ENCODE measurements at places on chromosomes 2 and 18. TPM values are rescaled to one million over a fixed set of nuclear protein-coding genes. Genes with fewer than 3 reads are reported as not detected.

DNA sequence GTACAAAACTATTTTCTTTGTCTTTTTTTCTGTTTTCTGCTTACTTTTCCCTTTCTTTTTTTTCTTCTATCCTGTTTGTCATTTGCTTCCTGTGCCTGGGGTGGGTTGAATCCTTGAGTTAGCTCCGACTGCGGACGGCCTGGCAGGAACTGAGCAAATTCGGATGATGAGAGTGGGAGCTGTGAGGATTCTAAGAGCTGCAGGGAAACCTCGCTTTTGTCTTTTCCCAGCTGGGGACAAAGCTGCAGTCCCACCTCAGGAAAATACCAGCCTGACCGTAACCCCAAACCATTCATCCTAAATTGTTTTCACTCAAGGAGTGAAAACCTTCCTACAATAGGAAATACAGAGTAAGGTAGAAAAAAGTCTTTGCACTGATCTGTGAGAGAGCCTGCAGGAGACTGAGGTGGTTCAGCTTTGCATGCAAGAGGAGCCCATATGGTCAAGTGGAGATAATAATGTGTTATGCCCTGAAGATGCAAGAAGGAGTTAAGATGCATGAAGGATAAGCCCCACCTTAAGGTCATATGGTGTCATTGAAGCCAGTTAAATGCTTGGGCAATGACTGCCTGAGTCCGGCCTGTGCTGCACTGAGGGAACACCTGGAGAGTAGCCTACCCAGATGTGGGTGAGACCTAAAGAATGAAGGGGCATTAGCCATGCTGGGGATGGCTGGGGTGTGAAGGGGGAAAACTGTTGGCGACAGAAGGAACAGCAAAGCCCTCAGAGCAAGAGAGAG lies 31.7 kb upstream of the ARL4C start:
- no peak for DNase-seq

- no peak for DNase-seq
These were observed 25.2 kb upstream of the GPR55 start for GRCh38 chr2:230949966-230950873.

DNA sequence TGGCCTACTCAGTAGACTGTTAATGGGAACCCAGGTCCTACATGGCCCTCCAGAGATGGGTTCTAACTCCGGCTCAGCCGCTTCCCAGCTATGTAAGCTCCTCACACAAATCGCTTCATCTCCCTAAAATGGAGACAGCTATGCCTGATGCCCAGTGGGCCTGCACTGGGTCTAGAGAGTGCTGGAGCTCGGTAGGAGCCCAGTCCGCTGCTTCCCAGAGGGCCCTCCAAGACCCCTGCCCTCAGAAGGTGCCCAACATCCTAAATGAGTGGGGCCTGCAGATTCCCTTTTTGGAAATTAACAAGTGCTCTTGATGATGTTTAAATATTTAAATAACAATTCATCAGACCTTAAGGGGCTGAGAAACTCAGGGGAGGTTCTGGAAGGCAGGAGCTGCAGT lies 47.1 kb downstream of the HS1BP3 start:
- DNase-seq = no peak

GRCh38 chr2:193695367-193695766 lies 1500.6 kb upstream of the TMEFF2 start:
- DNase-seq = peak; percentile 1

DNA sequence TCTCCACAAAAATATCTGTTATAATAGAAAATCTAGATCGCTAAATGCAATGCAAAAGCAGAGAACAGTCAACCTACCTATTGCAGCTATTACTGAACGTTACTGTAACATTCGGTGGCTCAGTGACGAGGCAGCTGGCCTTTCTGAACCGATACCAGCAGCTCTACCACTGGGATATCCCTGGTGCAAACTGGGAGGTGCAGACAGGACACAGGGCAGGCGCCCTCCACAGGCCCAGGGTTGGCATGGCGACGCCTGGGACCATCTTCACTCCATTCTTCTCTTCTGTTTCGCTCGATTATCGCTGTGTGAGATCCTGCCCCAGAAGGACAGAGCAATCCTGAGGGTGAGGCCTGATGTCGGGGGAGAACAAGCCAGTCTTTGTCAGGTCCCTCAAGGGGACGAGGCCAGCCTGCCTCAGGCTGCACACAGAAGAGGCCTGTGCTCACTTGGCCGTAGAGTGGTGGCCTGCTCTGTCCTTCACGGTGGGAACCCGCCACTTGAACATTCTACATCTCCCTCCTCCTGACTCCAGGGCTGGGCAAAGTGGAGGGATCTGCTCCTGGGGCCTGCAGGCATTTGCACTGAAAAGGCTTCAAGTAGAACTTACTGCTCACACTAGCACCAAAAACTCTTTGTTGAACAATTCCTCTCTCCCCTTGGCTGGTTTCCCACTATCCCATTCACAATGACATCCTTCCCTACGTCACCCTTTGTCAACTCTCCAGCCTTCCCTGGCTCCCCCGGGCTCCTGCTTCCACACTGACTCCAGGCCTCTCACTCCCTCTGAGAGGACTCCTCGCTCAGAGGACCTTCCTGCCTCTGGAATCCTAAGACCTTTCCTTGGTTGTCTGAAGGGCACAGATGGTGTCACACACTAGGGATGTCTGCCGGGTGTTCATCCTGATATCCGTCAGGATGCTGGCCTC lies 49.7 kb downstream of the CYRIA start:
- no peak for DNase-seq

GRCh38 chr18:62710417-62710816 lies 4.9 kb upstream of the PHLPP1 start:
- DNase-seq = no peak

DNA sequence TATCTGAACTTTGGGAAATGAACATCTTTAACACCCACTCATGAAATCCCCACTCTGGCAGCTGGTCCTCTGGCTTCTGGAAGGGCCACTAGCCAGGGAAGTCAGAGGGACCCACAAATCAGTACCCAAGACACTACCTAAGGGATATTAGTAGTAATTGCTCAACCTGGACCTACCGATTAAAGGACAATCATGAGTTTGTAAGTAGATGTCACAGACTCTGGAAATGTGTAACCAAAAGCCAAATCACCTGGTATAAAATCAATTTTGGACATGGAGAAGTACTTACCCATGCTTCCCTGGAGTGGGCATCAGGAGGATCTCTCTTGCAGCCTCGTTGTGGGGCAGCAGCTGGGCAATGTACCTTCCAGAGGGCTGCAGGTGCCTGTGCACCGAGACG lies 389.8 kb downstream of the ALK start:
- no peak for DNase-seq

DNA sequence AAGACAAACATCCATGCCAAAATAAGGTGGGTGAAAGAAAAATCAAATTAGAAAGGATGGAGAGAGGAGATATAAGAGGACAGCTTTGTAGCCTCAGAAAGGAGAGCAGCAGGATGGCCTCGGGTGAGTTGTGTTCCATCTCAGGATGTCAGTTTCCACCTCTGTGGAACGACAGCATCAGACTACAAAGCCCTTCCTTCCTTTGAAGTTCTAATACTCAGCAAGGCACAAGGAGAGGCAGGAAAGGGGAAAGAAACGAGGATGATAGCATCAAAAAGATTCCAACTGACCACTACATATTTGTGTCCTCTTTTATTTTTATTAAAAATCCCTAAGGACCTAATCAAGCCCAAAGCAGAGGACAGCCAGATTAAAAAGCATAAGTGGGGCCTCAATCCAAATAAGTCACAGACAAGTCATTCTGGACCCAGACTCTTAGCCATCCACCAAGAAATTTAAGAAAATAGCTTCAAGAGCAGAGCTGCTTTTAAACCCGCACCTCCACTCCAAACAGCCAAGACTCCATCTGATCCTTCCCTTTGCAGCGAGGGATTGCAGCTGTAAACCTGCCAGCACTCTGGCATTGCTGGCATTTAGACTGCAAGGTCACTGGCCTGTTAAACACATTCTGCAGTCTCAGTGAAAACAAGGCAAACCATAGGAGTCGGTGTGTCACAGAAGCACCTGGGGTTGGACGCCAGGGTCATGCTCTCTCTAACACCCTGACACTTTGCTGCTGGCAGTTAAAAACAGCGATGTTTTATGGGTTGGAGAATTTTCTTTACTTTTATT lies 314.5 kb upstream of the CHAC2 start:
- DNase-seq = no peak

DNA sequence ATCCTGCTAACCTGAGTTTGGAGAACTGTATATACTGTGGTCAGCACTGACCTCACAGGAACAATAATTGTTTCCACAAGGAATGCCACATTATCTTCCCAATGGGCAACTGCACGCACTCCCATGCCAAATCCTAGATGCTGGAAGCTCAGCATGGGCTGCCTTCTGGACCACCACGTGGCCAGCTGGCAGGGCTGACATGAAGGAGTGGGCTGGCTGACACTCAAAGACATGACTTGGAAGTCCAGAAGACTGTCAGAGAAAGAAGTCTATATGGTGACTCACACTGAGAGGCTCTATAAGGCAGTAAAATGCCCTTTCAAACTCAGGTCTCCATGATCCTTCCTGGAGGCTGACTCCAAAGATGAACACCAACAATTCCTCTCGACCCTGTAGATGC lies 98.4 kb upstream of the RNF152 start:
- DNase-seq = peak; percentile 83

- peak; percentile 85 for DNase-seq
These were observed 111.9 kb upstream of the MAPRE2 start for GRCh38 chr18:34929336-34929780.

DNA sequence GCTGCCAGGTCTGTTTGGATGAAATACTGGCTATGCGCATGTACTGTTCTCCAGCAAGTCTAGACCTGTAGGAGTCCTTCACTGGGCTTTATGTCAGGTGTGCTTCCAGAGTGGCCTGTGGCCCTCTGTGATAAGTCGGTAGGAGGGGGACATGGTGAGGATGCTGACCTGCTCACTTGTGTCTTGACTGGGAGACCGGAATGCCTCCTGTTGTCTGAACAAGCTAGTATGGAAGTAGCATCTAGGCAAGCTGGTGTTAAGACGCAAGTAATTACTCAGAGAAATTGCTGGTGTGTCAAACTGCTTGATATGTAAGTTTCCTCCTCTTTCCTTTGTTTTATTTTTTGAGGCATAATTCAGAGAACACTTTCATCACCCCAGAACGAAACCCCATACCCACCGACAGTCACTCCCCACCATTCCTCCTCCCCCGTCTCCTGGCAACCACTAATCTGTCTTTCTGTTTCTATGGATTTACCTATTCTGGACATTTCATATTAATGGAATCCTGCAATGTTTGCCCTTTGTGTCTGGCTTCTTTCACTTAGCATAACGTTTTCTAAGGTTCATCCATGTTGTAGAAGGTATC lies 76.4 kb downstream of the TMEM247 start:
- DNase-seq = no peak

GRCh38 chr2:64296695-64297346 lies 152.6 kb upstream of the PELI1 start:
- no peak for DNase-seq

DNA sequence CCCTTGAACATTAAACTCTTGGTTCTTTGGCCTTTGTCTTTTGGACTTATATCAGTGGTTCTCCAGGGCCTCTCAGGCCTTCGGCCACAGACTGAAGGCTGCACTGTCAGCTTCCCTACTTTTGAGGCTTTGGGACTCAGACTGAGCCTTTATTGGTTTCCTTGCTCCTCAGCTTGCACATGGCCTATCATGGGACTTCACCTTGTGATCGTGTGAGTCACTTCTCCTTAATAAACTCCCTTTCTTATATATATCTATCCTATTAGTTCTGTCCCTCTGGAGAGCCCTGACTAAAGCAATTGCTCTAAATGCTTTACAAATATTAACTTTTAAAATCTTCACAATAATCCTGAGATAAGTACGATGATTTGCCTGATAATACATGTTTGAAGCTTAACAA lies 353.6 kb upstream of the TRIB2 start:
- no peak for DNase-seq

- DNase-seq = no peak
These were observed 60.7 kb downstream of the TNS1 start for GRCh38 chr2:217941886-217942728.

DNA sequence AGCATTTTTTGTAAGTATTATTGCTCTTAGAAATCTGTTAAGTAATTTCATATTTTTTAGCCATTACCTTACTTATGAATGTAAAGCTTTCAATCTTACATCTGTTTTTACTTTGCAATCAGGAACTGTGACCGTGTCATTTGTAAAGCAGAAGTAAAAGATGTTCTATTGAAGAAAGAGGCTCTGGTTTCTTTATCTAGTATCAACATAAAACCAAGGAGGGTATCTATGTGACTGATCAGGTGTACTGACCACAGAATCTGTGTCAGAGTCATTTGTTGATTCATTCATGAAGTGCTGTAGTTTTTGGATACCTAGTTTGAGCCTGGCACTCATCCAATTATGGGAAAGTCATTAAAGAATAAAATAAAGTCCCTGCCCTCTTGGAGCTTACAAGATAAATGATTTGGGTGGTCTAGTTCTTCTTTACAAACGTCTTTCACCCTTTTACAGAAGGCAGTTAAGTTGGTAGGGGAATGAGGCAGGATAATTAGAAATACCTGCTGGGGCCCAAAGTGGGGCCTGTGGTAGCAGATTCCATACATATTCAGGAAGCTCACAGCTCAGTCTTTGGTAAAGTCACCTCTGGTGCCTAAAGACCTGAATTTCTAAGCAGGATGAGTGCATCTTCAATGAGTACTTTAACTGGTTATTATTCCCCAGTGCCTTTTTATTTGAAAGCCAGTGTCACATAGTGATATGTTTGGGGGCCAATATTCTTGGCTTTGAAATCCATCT lies 260.6 kb upstream of the NT5C1B start:
- DNase-seq = no peak

- no peak for DNase-seq
These were observed 23.3 kb downstream of the SPDYA start for GRCh38 chr2:28833740-28834470.

DNA sequence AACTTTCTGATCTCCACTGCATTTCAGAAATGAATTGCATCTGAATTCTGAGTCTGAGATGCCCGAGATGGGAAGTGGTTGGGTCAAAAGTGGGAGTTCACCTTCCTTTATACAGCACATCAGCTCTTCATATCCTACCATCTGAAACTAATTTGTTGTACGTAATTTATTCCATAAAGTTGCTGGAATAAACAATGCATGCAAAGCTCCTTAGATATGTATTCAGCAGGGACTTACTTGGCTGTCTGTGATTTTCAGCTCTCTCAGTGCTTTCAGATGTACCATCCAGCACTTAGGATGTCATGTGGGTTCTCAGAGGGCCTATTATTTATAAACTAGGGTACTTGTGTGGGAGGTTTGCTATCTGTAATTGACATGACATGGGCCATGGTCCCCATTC lies 46.9 kb upstream of the EFEMP1 start:
- no peak for DNase-seq

The TRPM8 gene
- total RNA-seq = under 0.01 TPM

The BCL2 gene
- total RNA-seq = 3.6 TPM

The KDM3A gene
- 20.5 TPM for total RNA-seq

The ZBTB7C gene
- 0.33 TPM for total RNA-seq

The NABP1 gene
- 117 TPM for total RNA-seq

The ATP6V1B1 gene
- 2.1 TPM for total RNA-seq

The TXNDC2 gene
- not detected for total RNA-seq

The GAL3ST2 gene
- total RNA-seq = not detected

The CTAGE1 gene
- under 0.01 TPM for total RNA-seq

The MYO7B gene
- total RNA-seq = under 0.01 TPM

The MROH2A gene
- total RNA-seq = not detected

The CAPN14 gene
- 0.17 TPM for total RNA-seq

The EFHD1 gene
- not detected for total RNA-seq
